ENCODE measurements at places on chromosomes 7 and 10. TPM values are rescaled to one million over a fixed set of nuclear protein-coding genes. Genes with fewer than 3 reads are reported as not detected.

Gene ASB10
- not detected for total RNA-seq

Gene ASZ1
- not detected for total RNA-seq

Gene ZNF488
- total RNA-seq, result 11.0 TPM

Gene ANKRD30A
- 0.88 TPM for total RNA-seq

Gene TMEM72
- total RNA-seq, result not detected

Gene RELN
- total RNA-seq, result not detected

Gene CLCN1
- total RNA-seq, result 0.06 TPM

Gene BICC1
- 23.6 TPM for total RNA-seq

Gene MCM10
- total RNA-seq, result 27.1 TPM

Gene NUDT13
- 2.5 TPM for total RNA-seq

Gene PRSS1
- not detected for total RNA-seq

Gene COL1A2
- total RNA-seq, result not detected

Gene ANKRD61
- total RNA-seq, result 0.50 TPM

Gene HOXA11
- 0.67 TPM for total RNA-seq

Data from A549 treated with RU486 at 1 μM for 4 hours (cell line).